ENCODE measurements at places on chromosomes 2 and 18.

- no peak for DNase-seq
These were observed 12.3 kb upstream of the CERS6 start for GRCh38 chr2:168443818-168444217.

DNA sequence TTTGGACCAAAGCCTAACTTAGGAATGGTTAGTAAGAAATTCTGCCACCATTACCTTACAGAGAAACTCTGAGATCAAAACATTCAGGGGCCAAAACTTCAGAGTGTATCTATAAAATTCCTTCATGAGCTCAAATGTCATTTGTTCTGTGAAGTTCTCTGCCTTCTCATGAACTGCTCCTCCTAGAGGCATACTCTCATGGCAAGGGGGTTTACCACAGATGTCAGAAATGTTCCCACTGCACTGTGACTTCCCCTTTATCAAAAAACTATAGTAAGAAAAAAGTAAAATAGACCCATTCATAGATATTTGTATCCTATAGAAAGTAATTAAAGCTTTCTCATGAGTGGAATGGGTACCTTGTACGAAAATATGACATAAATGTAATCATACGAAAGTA, 68.5 kb downstream of the USP40 start:
- DNase-seq = no peak

DNA sequence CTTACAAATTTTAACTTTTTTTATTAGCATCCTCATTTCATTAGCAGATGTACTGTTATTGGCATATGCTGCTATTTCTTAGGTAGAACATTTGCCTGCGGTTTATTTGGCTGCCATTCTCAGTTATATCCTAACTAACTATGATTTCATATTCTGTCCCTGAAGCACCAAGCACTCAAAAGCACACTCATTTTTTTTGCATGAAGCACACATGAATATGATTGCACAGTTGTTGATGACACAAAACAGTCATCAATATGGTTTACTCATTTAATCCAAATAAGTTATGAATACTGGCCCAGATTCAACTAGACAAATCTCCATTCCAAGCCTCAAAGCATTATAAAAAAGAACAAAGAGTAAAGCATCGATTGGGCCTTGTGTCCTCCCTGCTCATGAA, 129.4 kb upstream of the CNTNAP5 start:
- no peak for DNase-seq

GRCh38 chr2:190173392-190173791, 110.9 kb upstream of the MSTN start:
- DNase-seq = no peak

DNA sequence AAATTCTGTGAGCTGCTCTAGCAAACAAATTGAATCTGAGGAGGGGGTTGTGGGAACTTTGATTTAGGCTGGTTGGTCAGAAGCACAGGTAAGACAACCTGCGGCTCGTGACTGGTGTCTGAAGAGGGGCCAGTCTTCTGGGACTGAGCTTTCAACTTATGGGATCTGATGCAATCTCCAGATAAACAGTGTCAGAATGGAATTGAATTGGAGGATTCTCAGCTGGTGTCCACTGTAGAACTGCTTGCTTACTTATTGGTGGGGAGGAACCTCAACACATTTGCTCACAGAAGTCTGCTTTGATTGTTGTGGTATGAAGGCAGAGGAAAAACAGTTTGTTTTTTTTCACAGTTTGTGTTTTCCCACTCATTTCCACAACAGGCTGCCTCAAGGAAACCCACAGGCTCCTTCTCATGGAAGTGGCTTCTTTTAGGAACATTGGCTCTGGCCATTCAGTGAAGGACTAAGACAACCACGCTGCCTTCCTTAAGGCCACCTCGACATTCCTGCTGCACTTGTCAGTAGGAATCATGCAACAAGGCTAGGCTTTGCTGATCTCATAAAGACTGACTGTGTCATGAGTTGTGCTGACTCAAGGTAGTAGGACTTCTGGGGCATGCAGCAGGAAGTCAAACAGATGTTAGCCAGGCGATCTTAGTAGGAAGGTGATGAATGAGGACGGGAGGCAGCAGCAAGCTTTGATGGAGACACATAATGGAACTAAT, 104.7 kb downstream of the TSN start:
- DNase-seq = peak; percentile 57

DNA sequence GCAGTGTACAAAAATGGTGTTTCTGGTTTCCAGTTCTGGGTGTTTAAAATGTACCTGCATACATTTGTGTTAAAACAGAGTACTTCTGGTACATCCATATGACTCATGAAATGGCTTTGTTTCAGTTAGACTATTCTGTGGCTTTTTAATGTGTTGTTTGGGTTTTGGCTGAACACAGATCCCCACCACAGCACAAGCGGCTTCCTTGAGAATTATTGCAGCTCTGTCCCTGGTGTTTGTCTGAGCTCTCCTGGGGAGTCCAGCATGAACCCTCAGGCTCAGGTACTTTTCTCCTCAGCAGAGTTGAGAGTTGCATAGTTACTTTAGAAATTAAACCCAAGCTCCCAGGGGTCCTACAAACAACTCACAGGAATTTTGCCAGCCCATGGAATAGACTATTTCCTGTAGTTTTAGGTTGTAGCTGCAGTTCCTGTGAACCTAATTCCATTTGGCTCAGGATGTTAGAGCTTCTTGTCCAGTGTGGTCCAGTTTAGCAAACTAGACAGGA, 64.8 kb upstream of the EML6 start:
- DNase-seq = peak; percentile 79

DNA sequence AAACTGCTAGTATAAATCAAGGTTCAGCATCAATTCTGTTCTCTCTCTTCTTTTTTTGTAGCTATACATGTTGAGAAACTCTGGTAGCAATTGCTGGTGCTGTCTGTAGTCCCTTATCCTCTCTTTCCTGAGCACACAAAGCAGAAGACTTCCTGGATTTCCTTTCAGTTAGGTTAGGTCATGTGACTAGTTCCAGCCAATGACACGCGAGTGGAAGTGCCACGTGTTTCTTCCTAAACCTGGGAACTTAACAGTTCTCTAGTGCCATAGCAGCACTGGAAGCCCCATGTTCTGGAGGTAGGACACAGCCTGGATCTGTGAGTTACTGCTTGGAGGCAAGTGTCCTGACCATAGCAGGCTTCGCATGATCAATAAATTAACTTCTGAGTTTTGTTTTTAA, 125.9 kb downstream of the PLA2R1 start:
- DNase-seq = peak; percentile 2

DNA sequence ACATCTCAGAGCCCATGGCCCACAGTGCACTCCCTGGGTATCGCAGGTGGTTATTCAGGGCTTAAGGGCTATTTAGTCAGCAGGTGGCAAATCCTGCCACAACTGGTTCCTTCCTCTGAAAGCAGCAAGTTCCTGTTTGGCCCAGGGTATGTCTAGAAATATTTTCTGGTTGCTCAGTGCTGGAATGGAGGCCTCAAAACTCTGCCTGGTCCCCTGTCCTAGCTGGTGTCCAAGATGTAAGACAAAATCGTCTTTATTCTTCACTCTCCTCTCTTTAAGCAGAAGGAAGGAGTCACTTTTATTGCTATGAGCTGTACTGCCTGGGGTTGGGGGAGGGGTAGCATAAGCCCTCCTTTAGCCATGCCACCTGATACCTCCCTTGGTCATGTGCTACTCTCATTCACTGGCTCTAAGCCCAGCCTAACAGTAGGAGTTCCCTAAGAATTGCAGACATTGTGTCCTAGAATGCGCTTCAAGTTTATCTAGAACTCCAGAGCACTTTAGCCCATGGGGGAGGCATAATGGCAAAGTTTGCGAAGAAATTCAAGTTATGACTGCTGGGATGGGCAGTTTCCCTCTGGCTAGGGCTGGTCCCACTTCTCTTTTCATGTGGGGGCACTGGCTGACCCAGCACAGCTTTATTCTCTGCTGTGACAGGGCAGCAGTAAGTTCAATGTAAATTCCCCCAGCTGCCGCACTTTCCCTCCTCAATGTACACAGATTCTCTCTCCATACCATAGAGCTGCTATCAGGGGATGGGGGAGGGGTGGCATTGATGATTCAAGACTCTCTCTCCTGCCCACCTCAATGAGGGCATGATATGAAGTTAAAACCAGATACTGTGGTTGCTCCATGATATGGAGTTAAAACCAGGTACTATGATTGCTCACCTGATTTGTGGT, 27.1 kb upstream of the CWC22 start:
- peak; percentile 57 for DNase-seq

DNA sequence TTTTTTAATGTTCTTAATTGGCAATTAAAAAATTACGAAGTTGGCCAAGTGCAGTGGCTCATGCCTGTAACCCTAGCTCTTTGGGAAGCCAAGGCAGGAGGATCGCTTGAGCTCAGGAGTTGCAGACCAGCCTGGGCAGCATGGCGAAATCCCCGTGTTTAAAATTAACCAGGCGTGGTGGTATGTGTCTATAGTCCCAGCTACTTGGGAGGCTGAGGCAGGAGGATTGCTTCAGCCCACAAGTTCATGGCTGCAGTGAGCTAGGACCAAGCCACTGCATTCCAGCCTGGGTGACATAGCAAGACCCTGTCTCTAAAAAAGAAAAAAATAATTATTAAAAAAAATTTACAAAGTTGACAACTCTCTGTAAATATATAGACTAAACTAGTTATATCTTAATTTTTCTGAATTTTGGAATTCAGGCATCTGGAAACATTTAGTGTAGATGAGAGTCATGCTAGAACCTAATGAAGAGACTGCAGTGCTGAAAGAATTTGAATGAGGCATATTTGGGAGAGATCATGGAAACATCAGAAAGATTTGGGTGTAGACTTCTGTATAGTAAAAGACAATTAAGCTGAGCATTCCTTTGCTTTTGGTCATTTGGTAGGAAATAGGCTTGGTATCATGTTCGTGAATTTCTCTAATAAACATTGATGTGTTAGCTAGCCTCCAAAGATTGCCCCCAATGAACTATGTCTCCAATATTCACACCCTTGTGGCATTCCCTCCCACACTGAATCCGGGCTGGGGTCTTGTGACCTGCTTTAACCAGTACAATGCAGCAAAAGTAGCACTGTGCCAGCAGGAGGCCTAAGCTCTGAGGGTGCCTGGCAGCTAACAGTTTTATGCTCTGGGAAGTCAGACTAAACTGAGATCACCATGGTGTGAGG, 4.2 kb upstream of the ROCK1 start:
- DNase-seq = peak; percentile 79

DNA sequence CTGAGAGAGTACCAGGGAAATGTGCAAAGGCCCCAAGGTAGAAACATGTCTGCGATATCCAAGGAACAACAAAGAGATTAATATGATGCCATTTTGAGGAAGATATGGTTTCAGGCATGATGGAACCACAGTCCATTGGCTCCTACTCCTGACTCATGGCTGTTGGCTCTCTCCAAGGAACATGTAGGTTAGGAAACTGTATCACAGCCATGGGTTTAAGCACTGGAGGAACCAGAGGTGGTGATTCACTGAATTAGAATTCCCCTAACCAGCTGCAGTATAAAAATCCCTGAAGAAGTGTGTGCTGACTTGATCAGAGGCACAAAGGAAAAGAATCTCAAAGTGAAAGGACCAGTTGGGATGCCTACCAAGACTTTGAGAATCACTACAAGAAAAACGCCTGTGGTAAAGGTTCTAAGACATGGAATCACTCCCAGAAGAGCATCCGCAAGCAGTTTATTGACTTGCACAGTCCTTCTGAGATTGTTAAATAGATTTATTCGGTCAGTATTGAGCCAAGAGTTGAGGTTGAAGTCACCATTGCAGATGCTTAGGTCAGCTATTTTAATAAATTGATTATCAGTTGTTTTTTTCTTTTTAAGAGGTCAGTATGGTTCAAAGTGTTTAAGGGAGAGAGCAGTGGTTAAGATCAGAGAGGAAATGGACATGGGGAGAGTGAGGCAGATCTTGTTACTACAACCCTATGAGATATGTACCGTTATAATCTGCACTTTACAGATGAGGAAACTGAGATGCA, 110.7 kb upstream of the OTX1 start:
- DNase-seq = peak; percentile 90

GRCh38 chr2:101729521-101730190, 32.1 kb downstream of the MAP4K4 start:
- no peak for DNase-seq

DNA sequence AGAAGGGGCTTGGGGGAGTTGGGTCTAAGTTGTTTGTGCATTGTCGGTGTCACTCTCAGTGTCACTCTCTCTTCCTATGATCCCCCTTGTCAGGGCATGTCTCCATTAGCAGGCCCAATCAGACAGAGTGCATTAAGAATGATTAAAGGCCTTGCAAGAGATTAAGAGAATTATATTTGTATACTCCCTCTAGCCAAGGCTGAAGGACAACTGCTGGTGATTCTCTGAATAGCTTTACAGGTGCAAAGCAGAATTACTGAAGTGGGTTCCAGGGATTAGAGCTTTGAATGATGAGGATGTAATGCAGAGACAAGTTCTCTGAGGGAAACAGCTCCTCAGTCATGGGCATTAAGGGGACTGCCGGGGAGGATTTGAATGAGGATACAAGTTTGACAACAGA, 104.8 kb upstream of the LGALSL start:
- DNase-seq = no peak

DNA sequence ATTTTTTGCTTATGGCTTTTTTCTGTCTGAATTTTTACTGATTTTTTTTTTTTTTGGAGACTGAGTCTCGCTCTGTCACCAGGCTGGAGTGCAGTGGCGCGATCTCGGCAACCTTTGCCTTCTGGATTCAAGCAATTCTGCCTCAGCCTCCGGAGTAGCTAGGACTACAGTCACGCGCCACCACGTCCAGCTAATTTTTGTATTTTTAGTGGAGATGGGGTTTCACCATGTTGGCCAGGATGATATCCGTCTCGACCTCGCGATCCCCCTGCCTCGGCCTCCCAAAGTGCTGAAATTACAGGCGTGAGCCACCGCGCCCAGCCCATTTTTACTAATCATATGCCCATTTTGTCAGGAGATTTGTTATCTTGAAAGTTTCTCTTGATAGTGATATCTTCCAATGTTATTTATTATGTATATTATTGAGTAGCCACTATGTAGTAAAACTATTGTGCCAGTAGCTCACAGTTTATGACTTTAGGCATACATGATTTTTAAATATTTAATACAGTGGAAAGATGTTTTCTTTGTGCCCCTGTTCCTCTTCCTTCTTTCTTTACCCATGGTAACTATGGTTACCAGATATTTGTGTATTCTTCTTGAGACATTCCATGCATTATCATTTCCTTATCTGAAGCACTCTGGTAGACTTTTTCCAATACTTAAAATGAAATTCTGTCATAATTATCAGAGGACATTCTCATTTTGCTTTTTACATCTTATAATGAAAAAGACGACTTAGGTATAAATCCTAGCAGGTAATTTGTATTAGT, 2.1 kb downstream of the HAT1 start:
- no peak for DNase-seq

All from amniotic epithelial cell (primary cell).